Stimulated activated CD8-positive, alpha-beta memory T cell treated with anti-CD3 and anti-CD28 coated beads, Interleukin-15, amount 100 ng/mL, for 4 hours (primary cell): ENCODE measurements at places on chromosomes 5 and 9.

- no peak for DNase-seq
Observed at GRCh38 chr9:97570899-97571298, 62.3 kb downstream of the TSTD2 start.

GRCh38 chr5:173780235-173781234 lies 107.6 kb upstream of the CPEB4 start:
- no peak for DNase-seq

- no peak for DNase-seq
Observed at GRCh38 chr9:93155716-93156474, 21.8 kb upstream of the NINJ1 start.

DNA sequence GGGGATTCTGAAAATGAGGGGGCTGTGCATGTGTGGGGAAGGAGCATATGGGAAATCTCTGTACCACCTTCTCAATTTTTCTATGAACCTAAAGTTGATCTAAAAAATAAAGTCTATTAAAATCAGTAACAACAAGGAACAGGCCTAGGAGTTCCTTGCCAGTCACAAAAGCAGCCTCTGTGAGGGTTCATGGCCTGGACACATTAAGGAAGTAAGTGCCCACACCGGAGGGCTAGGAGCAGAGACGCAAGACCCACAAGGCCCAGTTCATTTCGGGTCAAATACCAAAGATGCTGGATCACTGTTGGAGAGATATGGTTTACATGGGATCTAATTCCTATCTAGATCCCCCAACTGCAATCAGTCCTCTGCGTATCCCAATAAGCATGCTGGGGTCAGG lies 88.4 kb downstream of the SEMA4D start:
- DNase-seq, result no peak

GRCh38 chr9:133523106-133523505 lies 1.7 kb downstream of the MYMK start:
- DNase-seq, result no peak

DNA sequence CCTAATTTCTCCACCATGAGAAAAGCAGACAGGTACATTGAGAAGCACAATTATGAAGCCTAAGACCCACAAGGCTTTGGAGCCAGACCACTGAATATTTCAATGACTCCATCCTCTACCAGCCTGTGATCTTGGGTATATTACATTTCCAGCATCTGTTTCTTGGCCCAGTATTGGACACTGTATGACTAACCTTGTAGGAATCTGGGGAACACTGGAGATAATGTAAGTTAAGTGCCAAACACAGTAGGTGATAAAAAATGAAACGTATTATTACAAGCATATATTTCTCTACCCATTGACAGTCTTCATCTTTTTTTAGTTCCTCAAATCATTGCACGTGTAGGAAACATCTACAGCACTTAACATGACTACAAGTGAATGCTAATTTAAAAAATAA lies 28.6 kb upstream of the FEM1C start:
- no peak for DNase-seq

DNA sequence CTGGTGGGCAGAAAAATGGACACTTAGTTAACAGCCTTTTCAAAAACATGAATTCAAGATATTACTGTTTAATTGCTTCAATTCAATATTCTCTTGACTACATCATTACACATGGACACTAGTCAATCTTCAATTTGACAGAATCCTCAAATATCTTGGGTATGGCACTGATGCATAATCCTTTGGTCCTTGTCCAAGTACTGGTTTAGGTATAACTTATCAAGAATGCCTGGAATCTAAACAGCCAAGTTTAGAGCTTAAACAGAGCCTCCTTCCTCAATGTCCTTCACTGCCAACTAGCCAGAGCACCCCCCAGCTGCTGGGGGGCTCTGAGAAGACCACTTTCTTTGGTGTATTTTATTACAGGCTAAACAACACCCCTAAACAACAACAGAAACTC lies 61.6 kb upstream of the ERCC6L2 start:
- DNase-seq, result no peak

DNA sequence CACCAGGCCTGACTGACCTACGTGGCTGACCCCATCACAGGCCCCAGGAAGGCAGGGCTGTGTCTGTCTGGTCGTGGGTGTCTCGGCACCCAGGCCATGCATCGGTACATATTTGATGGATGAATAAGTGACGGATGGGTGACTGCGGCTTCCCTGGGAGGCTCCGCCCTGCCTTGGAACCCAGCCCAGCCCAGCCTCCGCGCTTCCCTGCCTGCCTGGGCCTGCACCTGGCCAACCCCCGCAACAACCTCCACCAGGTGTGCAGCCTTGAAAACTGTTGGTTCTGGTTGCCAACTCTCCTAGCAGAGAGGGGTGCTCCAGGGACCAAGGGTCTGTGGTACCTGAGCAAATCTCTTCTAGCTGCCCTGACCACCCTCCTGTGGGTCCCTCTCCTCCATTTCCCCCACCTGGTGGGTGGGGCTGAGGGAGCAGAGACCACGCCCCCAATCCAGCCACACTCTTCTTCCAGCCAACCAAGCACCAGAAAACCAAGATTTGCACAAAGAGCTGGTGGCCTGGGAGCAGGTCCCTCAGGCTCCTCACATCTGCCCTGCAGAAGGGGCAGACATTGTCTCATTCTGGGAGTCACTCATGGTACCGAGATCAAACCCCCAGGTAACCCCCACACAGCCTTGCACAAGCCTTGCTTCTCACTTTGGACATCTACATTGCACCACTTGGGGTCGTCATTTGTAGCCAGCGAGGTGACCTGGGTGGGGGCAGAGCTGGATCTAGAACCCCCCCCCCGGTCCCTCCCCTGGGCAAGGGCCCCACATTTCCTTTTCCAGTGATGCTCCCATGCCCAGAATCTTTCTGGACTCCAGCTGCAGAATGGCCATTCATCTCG lies 100.6 kb upstream of the IER5L start:
- DNase-seq, result no peak

DNA sequence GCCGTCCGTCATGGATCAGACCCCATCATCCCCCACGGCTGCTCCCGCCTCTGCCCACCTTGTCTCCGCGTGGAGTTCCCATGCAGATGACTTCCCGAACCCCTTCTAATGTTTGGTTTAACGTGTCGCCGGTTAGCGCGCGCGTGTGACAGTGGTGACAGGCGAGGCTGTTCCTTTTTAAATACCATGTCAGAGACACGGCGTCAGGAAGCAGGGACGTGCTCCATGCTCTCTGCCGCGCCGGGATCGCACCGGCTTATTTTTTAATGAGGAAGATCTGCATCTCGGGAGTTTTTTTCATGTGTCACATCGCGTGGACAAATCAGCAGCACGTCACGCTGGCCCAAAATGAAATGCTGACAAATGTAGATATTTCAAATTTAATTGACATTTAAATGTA lies 35.9 kb downstream of the CRB2 start:
- no peak for DNase-seq

GRCh38 chr9:131589993-131590392 lies 44.7 kb downstream of the PRRT1B start:
- no peak for DNase-seq

- no peak for DNase-seq
Observed at GRCh38 chr5:51838459-51838858, 455.2 kb downstream of the ISL1 start.

DNA sequence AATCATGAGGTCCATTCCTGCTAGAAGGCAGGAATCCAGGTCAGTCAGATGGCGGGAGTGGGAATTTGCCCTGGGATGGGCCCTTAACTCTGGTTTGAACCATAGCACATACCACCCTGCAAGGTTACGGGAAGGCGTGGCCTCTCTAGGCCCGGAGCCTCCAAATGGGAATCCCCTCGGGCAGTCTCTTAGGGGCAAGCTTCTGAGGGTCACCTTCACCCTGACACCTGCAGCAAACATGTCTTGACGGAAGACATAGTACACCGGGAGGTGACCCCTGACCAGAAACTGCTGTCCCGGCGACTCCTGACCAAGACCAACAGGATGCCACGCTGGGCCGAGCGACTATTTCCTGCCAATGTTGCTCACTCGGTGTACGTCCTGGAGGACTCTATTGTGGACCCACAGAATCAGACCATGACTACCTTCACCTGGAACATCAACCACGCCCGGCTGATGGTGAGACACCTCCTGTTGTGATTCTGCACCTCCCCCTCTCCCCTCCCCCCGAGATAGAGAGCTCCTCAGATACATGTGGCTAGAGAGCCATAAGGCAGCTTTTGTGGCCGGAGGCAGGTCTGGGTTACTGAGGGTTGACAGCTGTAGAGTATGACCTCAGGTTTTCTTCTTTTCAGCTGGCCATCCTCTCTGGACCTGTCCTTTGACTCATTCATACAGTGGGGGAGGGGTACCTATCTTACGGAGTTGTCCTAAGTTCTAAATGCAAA lies 957 bp downstream of the PRELID1 start:
- DNase-seq, result no peak

DNA sequence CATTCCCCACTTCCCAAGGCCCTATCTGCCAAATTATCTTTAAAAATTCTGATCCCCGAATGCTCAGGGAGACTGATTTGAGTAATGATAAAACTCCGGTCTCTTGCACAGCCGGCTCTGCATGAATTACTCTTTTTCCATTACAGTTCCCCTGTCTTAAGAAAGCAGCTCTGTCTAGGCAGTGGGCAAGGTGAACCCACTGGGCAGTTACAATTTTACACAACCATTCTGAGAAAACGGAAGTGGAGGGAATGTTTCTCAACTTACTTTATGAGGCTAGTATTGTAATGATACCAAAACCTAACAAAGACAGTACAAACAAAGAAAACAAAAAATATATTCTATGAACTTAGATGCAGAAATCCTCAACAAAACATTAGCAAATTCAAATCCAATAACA lies 100.0 kb downstream of the MCTP1 start:
- DNase-seq, result no peak

DNA sequence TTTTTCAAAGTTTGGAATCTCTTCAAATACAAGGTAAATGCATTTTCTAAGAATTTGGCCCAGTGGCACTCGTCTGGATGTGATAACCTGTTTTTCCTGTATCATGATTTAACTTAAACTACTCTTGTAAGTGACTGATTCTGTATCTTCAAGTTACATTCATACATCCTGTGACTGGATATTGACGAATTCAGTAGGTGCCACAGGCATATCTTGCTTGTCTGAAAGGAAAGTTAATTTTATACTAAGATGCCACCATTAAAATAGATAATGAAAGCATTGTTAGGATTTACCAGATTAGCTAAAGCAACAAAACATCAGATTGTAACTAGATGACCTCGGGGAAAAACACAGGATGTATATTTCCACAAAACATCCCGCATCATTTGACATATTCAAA lies 175.3 kb upstream of the ZNF608 start:
- no peak for DNase-seq
